NCI-H1092 (cell line): ENCODE measurements at places on chromosomes 2 and 18.
A peak's percentile ranks its signal among the peaks of the same experiment; 100 is the strongest.

GRCh38 chr2:10441948-10442347 is 6.2 kb downstream of the ODC1 start:
- no peak for DNase-seq

DNA sequence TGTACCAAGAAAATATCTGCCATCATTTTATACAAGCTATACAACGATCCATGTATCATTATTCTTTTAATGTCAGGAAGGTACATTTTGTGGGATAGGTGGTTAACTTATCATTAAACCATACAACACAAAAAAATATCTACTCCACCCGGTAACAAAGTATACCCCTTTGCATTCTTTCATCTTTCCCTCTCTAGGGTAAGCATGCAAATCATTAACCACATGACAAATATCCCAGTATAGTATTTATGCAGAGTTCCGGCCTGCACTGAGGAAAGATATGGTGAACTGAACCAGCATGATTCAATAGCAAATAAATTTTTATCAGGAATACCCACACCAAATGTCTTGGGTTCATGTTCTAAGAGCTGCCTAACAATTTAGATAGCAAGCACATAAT is 22.5 kb upstream of the SULT1C2 start:
- no peak for DNase-seq

GRCh38 chr2:134244587-134244986 is 9.3 kb upstream of the MGAT5 start:
- DNase-seq: no peak

GRCh38 chr2:190649798-190650390 is 1.0 kb downstream of the NAB1 start:
- DNase-seq: no peak

DNA sequence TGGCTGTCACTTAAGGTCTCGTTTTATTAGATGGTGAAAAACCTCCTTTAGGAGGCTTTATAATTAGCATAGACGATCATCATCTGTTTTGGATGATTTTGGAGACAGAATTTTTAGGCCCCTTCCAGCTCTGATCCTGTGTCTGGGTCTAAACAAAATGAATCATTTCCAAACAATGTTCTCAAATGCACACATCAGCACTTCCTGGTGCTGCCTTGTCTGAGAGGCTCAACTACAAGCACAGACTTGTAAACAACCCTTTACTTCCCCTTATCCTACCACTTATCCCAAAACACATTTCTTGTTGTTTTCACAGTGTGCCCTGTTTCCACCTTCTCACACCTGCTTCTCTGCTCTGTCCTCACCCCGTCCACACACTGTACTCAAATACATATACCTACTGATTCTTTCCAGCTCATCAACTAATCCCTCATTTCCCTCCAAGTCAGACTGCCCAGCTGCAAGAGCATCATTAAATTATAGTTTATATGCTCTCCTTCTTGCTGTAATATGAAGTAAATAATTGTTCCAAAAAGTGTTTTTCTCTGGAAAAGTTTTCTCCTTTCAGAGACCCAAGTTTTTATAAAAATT is 71.2 kb upstream of the COL3A1 start:
- no peak for DNase-seq

- no peak for DNase-seq
These were observed 28.6 kb upstream of the ATIC start for GRCh38 chr2:215283221-215283620.

GRCh38 chr2:172639823-172640222 is 83.9 kb downstream of the PDK1 start:
- DNase-seq: no peak

GRCh38 chr2:221388891-221389290 is 183.2 kb downstream of the EPHA4 start:
- DNase-seq: no peak

DNA sequence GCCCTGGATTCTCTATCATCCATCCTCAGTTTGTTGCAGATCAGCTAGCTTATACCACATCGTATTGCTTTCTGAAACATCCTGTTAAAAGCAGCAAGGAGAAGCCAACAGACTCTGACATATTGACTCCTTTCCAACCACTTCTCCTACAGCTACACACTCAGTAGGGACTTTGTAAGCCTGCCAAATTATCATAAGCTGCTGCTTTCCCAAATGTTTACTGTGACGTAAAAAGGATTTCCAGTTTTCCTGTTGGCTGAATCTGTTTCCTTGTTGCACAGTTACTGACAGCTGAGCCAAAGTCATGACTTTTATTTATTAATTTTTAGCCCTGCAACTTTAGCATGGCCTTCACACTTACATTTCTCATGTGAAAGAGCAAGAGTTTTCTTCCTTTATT is 294.3 kb downstream of the KCNJ3 start:
- peak; percentile 2 for DNase-seq
